H4 (cell line): ENCODE measurements at places on chromosomes 6 and 20. TPM values are rescaled to one million over a fixed set of nuclear protein-coding genes. Genes with fewer than 3 reads are reported as not detected.

DNA sequence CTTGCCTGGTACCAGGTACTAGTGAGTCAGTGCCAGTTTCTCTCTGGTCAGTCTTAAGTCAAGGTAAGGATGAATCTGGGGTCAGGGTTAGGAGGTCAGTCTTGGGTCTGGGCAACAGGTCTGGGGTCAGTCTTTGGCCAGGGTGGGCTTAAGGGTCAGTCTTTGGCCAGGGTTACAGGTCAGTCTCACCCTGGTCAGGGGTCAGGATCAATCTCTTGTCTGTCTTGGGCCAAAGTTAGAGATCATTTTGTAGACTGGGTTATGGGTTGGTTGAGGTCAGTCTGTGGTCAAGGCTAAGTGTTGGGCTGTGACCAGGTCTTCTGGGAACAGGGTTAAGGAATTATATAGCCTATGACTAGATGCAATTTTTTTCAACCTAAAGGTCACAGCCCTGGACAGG is 12.8 kb upstream of the CAPN11 start:
- no peak for DNase-seq

DNA sequence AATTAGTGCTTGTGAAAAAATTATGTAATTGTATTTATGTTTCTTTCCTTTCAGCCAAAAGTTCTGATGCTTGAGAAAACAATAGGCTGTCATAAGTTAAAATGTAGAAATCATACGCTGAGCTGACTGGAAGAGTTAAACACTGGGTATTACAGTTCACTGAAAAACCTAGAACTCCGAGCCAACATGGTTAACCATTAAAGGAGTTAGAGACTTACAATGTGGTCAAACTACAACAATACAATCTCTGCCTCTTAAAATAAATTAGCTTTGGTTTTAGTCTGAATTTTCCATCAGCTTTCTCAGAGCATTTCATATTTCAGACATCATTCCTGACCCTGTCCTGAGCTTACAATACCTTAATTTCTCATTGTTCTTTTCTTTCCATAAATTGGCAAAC is 91.0 kb downstream of the COL12A1 start:
- DNase-seq = no peak

DNA sequence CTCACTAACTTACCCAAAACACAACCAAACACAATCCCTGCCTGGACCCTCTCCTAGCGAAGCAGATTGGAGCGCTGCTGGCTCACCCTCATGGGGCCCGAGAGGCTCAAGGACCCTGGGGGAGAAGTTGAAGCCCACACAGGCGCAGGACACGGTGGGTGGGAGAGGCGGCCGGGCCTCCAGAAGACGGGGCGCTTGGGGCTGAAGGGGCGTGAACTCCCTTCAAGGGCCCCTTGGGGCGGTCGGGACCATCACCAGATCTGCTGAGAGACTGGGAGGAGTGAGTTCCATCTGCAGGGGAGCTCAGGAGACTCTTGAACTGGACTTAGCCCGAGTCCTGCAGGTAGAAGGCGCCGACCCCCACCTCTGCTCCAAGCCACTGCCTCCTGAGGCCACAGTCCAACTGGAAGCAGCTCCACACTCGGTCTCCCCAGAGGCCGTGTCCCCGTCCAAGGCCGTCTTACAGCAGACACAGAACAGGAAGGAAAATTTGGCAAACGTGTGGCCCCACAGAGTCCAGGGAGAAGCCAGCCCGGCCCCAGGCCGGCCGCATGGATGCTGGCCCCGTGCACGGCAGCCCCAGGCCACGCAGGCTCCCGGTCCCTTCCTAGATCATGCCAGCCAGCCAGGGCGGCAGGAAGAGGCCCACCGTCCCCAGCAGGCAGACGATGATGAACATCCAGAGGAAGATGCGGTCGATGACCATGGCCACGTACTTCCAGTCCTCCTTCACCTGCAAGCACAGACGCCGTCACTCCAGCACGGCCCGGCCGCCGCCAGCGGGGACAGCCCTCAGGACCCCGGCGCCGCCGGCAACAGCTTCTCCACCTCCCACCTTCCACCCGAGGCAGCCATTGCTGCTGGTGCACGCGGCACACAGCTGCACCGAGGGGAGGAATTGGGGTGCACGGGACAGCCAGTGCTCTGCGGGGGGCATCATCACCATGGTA is 14.7 kb downstream of the CHRNA4 start:
- no peak for DNase-seq

- no peak for DNase-seq
Observed at GRCh38 chr20:35290186-35290886, 1.9 kb downstream of the FAM83C start.

- DNase-seq = no peak
Observed at GRCh38 chr6:355373-356208, 36.0 kb upstream of the IRF4 start.

DNA sequence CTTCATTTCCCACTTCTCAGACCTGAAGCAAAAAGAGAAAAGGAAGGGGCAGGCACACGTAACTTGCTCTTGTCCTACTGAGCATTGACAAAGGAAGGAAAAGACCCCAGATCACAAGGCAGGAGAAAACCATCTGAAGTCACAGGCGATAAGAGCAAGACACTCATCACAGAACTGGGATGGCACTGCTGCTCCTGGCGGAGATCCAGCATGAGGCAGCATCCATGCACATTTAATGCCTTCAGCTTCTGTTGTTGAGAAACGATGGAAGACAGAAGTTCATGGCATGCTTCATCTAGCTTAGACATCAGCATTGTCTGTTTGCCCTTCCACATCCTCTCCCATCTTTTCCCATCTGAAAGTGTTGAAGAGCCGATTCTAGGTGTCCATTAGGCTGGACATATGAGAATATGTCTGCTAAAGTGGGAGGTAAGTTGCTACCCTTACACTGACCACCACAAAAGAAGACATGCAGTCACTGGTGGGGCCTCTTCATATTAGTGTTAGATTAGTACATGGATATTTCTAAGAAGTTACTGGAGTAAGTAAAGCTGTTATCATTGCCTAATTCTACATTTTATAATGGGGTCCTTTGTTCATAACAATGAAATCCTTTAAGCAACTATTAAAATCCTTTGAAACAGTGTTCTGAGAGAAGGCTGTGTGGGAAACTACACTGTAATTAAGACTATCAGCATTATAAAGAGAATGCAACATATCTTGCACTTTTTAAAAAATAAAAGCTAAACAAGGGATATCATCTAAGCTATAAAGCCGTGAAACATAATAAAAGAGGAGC is 618.5 kb downstream of the C6orf118 start:
- DNase-seq = no peak

DNA sequence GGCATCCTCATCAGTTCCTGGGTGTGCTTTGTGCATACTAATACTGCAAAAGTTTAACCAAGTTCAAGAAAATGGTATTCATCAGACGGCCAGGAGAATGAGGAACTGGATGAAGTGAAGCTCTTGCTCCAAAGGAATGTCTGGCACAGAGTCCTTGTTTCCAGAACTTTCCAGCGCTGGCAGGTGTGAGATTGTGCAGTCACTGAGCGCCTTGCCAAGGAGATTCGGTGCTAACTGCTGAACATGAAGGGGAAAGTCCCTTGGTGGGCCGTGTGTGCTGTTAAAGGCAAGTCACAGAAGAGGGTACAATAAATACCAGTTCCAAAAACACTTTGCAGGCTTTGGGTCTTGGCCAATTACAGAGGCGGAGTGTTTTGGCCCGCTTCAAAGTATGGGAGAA is 262.3 kb upstream of the SOX4 start:
- no peak for DNase-seq

DNA sequence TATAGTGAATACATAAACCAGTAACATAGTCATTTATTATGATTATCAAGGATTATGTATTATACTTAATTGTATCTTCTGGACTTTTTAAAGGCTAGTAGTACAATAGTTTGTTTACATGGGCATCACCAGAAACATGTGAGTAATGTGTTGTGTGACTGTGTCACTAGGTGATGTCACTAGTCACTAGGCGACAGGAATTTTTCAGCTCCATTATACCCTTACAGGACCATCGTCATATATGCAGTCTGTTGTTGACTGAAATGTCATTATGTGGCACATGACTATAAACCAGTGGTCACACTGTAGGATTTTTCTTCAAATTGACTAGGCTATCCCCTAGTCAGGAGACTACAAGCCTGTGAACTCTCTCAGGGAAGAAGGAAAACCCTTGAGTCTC is 86.5 kb upstream of the CENPW start:
- no peak for DNase-seq

- no peak for DNase-seq
Observed at GRCh38 chr6:257774-258173, 34.5 kb upstream of the DUSP22 start.

- DNase-seq = peak; percentile 10
Observed at GRCh38 chr6:132734694-132735236, 20.9 kb upstream of the VNN1 start.

GRCh38 chr6:45710304-45710821 is 305.3 kb downstream of the CLIC5 start:
- peak; percentile 77 for DNase-seq

- peak; percentile 71 for DNase-seq
Observed at GRCh38 chr6:133236932-133237331, 4.2 kb upstream of the EYA4 start.

DNA sequence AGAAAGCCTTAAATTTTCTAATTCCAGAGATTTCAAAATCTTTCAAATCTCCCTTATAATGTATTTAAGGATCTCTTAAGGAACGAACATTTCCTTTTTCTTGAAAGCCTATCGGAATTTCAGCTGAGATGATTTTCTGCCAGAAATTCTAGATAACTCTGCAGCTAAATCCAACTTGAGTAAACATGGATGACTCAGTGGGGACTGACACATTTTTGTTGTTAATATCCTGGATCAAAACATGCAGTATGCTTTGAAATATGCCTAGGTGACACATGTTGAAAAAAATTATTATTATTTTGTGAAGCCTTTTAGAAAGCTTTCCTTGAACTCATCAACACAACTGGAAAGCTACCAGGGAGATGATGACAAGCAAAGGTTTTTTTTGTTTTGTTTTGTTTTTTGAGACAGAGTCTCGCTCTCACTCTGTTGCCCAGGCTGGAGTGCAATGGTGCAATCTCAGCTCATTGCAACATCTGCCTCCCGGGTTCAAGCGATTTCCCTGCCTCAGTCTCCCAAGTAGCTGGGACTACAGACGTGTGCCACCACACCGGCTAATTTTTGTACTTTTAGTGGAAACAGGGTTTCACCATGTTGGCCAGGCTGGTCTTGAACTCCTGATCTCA is 140.1 kb upstream of the SNX9 start:
- DNase-seq = no peak

GRCh38 chr6:88566746-88567534 is 396.5 kb downstream of the RNGTT start:
- DNase-seq = no peak

GRCh38 chr20:52684176-52684575 is 288.0 kb upstream of the TSHZ2 start:
- DNase-seq = no peak

DNA sequence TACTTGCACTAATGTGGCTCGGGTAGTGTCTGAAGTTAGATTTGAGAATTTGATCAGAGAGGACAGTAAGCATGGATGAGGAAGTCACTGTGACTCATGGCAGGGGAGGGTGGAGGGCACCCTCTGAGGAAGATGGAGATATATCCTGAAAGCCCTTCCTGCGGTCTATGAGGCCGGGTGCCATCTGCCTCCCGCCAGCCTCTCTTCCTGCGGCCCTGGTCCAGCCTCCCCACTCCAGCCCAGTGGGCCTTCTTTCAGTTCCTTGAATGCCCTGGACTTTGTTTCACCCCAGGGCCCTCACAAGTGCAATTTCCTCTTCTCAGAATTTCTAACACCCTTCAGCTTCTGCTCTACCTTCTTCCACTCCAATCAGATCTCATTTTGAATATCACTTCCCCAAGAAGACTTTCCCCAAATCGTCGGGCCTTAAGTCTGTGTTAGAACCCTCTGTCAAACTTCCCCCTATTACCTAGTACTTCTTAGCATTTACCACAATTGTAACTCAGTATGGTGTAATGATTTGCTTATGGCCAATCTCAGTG is 20.2 kb upstream of the TNFAIP3 start:
- no peak for DNase-seq

GRCh38 chr20:61724376-61724775 is 341.3 kb downstream of the TAF4 start:
- no peak for DNase-seq

DNA sequence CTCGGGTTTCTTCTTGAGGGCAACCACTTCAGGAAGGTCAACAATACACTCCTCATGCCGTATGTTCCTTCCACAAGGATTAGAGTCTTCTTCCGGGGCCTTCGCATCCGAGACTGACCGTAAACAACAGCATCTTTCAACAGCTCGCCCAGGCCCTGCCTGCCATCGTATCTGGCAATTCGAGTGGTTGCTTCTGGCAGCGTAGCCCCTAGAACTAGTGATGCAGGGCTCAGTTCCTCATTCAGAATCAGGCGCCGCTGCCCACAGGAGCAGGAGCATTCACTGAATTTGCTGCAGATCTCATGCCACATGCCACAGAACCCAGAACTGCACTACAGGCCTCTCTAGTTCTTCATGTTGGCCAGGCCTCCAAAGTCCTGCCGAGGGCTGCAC is 59.0 kb upstream of the AFDN start:
- no peak for DNase-seq

GRCh38 chr20:31869673-31869941 is 720 bp downstream of the DUSP15 start:
- DNase-seq = no peak

- DNase-seq = no peak
Observed at GRCh38 chr20:44247131-44247571, at the start of gene GDAP1L1. Gene GDAP1L1 (plus strand): TSS chr20:44247308. CDS start chr20:44247335, 27 bp downstream.

DNA sequence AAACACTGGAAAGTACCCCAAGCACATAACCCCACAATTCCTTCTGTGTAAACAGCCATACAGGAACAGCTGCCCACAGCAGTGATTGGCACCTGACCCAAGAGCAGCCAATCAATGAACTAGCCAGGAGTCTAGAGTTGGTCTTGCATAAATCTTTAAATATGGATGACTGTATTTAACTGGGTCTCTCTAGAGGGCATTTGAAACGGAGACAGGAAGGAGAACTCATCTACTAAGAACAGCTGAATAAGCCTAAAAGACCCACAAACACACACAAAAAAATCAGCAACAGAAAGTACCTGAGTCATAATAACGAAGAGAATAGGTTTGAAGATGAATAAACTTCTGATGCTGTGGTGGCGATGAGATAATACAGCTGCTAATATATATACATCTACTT is 49.0 kb upstream of the ASF1A start:
- DNase-seq = no peak

DNA sequence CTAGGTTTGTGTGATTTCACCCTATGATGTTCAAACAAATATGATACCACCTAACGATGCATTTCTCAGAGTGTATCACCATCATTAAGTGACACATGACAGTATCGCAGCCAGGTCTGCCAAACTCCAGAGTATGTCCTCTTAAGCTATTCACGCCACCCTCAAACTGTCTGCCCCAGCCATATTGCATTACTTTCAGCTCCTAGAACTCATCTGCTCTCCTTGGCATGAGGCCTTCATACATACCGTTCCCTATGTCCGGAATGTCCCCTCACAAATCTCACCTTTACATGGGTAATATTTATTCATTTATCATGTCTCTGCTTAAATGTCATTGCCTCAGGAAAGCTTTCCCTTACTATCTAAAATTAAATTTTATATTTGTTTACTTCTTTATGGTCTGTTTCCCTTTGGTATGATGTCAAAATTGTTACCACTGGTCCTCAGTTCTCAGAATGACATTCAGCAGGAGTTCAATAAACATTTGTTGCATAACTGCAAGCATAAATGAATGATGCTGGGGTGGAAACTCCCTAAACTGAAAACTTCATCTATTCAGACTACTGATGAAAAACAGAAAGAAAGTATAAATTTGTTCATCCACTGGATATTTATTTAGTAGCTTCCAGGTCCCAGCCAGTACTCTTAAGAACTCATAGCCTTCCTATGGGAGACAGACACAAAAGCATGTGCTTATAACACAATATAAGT is 3.2 kb downstream of the SESN1 start:
- DNase-seq = no peak

MDFI gene
- 0.72 TPM in 1 of 2 replicates, not detected in the other for total RNA-seq

ANKEF1 gene
- 4.1 and 4.4 TPM in 2 replicates for total RNA-seq

PLA2G7 gene
- total RNA-seq = not detected in 2 replicates

FAM83D gene
- total RNA-seq = 66.2 and 67.5 TPM in 2 replicates
